ENCODE measurements at places on chromosomes 6 and 20. TPM values are rescaled to one million over a fixed set of nuclear protein-coding genes. Genes with fewer than 3 reads are reported as not detected.

DNA sequence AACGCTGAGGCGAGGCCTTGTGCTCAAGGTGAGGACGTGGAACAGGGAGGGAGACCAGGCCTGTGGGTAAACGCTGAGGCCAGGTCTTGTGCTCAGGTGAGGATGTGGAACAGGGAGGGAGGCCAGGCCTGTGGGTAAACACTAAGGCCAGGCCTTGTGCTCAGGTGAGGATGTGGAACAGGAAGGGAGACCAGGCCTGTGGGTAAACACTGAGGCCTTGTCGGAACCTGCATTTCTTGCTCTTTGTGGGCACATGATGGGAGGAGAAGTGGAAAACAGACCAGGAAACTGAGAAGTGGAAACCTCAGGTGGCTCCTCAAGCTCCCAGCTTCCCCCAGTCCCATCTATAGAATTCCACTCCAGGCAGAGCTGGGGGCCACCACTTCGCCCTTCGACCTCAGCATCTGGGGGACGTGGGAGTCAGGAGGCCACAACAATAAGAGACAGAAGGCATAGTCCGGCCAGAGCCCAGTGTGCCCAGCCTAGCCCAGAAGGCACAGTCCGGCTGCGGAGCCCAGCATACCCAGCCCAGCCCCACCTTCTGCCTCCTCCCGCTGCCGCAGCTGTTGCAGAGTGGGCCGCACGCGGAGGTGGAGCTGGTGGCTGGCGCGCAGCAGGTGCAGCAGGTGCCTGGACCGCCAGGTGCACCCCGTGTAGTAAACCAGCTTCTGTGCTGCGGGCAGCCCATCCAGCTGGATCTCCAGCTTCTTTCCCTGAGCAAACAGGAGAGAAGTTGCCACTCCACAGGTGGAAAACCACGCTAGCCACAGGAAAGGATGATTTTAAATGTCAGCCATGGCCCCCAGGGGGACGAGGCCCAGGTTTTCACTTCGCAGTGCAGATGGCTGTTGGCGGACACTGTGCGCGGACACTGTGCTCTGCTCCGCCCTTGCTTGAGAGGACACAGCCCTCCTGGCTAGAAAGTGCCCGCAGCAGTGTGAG lies 17.5 kb downstream of the FRMD1 start:
- no peak for DNase-seq

Gene FOXC1
- total RNA-seq = 61.8 TPM

DNA sequence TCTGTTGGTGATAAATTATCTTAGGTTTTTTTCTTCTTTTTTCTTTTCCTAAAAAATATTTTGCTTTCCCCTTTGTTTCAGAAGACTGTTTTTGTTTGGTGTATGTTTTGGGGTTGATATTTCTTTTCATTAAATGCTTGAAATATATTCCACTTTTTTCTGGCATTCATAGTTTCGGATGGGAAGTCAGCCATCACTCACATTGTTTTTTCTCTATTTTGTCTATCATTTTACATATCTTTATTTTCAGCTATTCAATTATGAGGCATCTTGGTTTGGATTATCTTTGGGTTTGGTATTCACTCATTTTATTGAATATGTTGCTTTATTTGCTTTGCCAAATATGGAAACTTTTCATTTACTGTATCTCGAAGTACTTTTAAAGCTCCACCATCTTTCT lies 600.5 kb upstream of the EYS start:
- no peak for DNase-seq

Gene CDC40
- total RNA-seq = 20.7 TPM

Gene SLC52A3
- 1.4 TPM for total RNA-seq

Gene SHLD1
- 6.1 TPM for total RNA-seq

DNA sequence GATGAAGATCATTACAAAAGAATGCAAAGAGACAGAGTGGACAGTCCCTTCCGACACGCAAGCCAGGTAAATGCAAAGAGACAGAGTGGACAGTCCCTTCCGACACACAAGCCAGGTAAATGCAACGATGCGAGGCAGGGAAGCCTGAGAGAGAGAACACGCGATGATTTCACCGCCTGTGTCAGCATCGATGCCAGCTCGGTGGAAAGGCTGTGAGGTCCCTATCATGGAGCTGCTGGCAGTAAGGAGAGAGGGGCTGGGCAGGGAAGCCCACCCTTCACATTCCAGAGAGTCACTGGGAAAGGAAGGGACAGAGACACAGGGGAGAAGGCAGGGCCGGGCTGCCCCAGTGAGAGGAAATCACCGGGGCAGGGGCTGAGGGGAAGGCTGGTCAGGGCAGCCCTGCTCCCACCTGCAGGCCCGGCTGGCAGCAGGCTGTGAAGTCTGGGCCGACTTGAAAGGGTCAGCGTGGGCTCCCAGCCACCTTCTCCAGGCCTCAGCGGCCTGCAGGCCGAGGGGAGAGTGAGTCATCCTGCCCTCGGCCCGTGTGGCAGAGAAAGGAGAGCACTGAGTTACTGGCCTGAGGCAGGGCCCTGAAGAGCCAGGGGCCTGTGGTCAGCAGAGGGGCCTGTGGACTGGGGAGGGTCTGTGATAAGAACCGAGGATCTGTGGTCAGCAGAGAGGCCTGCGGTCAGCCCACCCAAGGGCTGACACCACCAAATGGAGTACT lies 80.4 kb downstream of the DACT2 start:
- no peak for DNase-seq

Gene HLA-DOA
- total RNA-seq = 9.7 TPM

GRCh38 chr6:6179858-6180623 lies 140.4 kb downstream of the F13A1 start:
- no peak for DNase-seq

Gene TOX2
- total RNA-seq = 2.1 TPM

DNA sequence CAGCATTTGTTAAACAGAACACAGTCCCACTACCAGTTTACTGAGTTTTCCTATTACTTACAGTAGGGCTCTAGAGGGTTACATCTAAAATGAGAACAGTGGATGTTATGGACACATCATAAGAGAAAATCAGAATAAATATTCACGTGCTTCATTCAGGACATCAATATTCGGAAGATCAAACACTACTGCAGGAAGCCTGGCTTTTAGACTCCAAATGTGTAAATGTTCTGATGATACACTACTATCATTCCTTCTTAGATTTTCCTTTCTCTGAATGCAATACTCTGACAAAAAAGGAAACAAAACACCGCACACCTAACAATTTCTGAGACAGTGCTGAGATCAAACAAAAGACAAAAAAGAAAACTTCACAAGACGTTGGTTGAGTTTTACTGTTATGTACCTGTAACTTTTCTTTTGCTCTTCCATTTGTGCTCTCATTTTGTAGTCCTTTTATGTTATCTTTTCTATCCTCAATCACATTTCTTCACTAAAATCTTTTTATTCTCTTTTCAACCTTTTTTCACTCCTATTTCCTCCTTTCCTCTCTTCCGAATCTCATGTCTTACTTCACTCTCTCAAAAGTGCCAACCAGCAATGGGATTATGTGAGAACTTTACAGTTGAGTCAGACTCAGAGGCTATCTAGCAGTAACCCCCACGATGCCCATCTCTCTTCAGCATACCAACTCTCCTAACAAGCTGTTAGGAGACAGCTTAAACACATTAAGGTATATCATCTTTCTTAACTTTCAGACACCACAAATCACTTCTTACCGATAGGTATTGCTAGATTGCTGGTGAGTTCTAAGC lies 1.7 kb downstream of the FAM184A start:
- no peak for DNase-seq

DNA sequence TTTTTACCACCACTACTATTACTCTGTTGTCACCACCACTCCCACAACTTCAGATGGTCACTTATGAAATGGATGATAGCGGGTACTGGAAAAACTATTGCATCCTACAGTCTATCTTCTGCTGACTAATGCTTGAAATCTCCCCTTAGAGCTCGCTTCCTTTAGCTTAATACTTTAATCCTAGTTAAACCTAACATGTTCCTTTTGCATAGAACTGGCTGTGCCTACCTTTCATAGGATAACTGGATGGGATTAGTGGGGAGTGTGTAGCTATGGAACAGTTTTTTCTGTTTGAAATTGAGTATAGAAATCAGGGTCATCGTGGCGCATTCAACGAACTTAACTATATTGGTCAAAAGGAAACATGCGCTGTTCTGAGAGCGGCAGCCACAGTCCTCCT lies 294.7 kb downstream of the FARS2 start:
- DNase-seq = no peak
